ENCODE measurements at places on chromosomes 7 and 10. TPM values are rescaled to one million over a fixed set of nuclear protein-coding genes. Genes with fewer than 3 reads are reported as not detected.

Gene PIK3AP1
- total RNA-seq, result 10.1 TPM

Gene C10orf71
- 0.13 TPM for total RNA-seq

Gene EPC1
- total RNA-seq, result 42.4 TPM

Gene EEPD1
- 15.4 TPM for total RNA-seq

Gene CDK5
- total RNA-seq, result 6.6 TPM

Gene PAPOLB
- total RNA-seq, result 0.26 TPM

Gene GGCT
- total RNA-seq, result 16.7 TPM

Gene SCIN
- 1.7 TPM for total RNA-seq

Gene MCMBP
- total RNA-seq, result 46.1 TPM

Gene CUBN
- total RNA-seq, result 5.2 TPM

Gene AS3MT
- 3.1 TPM for total RNA-seq

Gene C10orf95
- not detected for total RNA-seq

Gene CYREN
- 22.7 TPM for total RNA-seq

Data from aorta (tissue), 5 donors.